ENCODE measurements at places on chromosomes 1 and 21.

GRCh38 chr1:200298242-200298641, 111.6 kb downstream of the ZNF281 start:
- DNase-seq = no peak

GRCh38 chr1:62235576-62235975, 40.9 kb downstream of the L1TD1 start:
- DNase-seq = no peak

GRCh38 chr21:27799861-27800260, 833.0 kb upstream of the ADAMTS5 start:
- DNase-seq = no peak

DNA sequence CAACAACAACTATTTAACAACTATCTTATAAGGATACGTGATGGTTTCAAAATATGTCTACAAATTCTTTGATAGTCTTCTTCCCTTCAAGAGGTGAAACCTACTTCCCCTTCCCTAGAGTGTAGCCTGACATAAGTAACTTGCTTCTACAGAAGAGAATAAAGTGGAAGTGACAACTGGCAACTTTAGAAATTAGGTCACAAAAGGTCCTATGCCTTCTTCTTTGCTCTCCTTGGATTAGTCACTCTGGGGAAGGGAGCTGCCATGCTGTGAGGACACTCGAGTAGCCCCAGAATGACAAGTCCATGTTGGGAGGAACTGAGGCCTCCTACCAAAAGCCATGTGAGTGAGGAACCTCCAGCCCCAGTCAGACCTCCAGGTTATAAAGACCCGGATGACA, 19.2 kb downstream of the EFCAB14 start:
- no peak for DNase-seq

- DNase-seq = no peak
These were observed 160.8 kb upstream of the SGIP1 start for GRCh38 chr1:66373157-66373591.

DNA sequence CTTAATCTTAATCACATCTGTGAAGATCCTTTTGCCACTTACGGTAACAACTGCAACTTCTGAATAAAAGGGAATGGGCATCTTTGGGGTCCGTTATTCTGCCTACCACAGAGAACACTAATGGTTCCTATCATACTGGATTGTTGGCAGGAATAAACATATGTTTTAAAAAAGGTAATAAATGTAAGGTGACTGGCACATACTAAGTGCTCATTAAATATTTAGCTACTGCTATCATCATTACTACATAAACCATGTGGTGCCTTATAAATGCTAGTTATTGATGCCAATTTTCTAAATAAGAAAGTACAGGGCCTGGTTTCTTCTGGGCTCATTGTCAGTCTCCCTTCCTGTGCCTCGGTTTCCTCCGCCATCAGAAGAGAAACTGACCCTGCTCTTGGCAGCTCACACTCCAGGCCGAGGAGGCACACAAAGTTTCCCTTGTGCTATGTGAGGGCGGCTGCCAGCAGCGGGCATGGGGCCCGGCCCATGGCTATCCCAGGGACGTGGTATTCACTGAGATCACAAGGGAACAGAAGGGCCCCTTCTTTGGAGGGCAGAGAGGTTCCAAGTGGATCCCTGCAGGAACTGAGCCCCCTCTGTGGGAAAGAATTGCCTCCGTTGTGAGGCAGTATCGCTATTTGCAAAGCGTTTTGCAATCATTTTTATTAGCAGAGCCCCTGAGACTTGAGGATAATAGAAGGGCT, 26.2 kb downstream of the NAV1 start:
- no peak for DNase-seq

GRCh38 chr1:236165238-236165981, 23.1 kb downstream of the GPR137B start:
- no peak for DNase-seq

DNA sequence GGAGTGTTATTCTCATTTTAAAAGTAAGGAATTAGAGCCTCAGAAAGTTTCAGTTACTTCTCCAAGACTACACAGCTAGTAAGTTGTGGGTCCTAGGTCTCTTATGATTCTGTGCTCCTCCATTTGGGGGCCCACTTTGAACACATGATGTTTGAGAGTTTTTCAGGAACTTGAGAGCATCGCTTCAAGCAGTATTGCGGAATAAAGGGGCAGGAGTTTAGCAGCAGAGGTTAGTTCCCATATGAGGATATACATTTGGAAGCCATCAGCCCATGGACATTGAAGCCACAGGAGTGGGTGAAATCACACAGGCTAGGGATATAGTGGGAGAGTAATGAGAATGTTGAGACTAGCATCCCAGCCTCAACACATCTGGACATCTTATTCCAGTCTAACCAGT, 143.2 kb downstream of the RASAL2 start:
- DNase-seq = no peak

- DNase-seq = no peak
These were observed 2.0 kb downstream of the MTX1 start for GRCh38 chr1:155210314-155211104.

DNA sequence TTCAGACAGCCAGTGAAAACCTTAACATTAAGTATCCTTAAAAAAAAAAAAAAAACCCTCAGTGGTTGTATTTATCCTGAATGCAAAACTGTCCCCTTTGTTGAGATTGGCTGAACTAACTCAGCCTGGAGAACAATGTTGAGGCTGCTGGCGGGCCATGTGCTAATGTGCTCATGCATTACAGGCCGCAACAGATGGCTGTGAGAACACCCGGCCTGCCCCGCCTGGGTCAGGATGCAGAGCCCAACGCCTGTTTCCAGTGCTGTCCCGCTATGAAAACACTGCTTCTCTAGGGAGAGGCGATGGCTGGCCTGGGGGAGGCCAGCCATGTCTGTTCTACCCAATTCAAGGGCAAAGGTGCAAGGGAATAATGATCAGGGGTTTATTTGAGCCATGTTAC, 13.8 kb downstream of the OLIG2 start:
- DNase-seq = no peak

- no peak for DNase-seq
These were observed 19.2 kb downstream of the SLC19A2 start for GRCh38 chr1:169466259-169467230.

DNA sequence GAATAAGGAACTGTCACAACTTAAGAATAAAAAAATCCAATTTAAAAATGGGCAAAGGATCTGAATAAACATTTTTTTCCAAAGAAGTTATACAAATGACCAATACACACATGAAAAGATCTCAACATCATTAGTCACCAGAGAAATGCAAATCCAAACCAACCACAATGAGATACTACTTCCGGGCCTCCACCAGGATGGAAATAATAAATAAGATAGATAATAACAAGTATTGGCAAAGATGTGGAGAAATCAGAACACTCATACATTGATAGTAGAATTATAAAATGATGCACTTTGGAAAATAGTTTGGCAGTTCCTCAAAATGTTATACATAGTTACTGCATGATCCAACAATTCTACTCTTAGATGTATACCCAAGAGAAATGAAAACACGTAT, 18.7 kb downstream of the ZSWIM5 start:
- no peak for DNase-seq

DNA sequence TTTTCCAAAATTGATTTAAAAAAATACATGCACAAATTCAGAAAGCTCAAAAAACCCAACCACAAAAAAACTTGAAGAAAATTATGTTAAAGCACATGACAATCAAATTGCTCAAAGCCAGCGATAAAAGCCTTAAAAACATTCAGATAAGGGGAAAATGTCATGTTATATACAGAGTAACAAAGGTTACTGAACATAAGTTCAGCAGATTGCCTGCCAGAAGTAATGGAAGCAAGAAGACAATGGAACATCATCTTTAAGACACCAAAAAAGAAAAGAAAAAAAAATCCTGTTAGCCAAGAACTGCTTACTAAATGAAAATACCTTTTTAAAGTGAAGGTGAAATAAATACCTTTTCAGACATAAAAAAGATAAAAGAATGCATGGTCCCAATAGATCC, 147.2 kb upstream of the SGIP1 start:
- no peak for DNase-seq

DNA sequence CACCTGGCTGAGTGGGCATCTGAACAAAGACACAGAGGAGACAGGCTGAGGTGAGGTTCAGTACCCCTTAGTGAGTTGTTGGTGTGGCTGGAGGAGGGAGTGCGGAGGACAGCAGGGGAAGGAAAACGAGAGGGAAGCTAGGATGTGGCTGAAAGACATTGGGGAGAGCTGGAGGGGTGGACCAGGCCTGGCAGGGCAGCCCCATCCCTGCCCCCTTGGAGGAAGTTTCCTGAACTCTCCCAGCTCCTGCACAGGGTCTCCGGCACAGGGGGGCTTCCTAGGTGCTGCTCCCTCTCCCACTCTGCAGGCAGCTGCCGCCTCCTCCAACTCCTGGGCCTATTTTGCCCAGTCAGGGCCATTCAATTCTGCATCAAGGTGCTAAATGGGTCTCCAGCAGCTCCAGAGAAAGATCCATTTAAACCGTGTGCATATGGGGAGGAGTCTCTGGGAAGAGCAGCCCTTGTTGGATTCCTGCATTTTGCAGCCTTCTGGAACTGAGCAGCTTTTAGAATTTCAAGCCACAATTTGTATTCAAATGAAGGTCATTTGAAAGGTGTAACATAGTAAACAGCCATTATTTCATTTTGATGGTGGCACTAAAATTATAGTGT, 193.9 kb downstream of the CAMTA1 start:
- no peak for DNase-seq

DNA sequence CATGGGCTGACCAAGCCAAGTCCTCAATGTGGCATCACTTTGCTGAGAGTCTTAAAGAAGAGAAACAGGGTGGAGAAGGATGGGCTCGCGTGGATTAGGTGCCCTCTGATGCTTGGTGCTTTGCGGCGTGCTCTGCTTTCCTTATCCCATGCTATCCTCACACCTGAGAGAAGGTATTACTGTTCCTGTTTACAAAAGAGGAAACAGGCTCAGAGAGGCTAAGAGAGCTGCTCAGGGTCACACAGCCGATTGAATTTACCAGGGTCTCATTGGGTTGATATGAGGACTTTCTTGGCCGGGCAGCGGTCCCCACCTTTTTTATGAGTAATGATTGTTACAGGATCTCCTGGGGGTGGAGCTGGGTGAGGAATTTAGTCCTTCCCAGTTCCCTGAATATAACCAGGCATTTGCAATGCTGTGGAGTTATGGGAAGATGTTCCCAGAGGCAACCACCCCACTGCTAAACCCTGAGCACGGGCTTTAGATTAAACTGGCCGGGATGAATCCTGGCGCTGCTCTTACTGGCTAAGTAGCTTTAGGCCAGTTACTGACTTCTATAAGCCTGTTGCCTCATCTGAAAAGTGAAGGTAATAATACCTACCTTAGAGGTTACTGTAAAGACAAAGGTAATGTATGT, 4.5 kb downstream of the ASCL5 start:
- no peak for DNase-seq

GRCh38 chr1:151539321-151540020, 638 bp upstream of the TUFT1 start:
- DNase-seq = peak; percentile 63

GRCh38 chr1:107474877-107475612, 334.2 kb downstream of the NTNG1 start:
- no peak for DNase-seq

Data from HTR-8/SVneo (cell line).